ENCODE measurements at places on chromosomes 6 and 20.

GRCh38 chr6:131519670-131520436 lies 53.2 kb upstream of the ARG1 start:
- DNase-seq, result no peak

DNA sequence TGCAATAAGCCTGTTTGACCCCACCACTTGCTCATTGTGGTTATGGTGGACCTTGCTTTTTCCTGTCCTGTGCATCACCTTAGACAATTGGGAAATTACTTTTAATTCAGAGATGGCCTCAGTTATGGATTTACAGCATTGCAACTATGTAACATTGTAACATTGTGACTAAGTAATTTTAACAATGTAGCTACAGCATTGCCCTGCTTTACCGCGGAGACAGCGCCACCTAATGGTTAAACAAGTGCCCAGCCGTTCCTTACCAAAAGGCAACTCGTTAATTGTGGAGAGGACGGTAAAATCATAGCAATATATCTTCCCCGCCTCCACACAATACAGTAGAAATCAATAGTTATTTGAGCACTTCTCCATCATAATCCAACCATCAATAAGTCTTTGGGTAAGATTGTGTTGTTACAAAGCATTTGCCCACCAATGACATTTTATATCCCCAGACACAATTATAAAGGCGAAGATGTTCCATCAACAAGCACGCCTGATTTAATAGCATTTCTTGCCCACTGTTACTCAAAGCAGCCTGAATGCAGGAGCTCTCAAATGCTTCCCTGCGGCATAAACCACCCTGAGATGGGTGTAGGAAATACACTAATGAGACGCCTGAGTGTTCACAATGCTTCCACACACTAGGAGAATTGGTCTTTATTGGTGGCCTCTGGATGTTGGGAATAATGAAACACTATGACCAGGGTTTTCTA lies 93.7 kb downstream of the PROKR2 start:
- no peak for DNase-seq

GRCh38 chr6:106003268-106003987 lies 82.7 kb upstream of the PRDM1 start:
- DNase-seq, result no peak

- no peak for DNase-seq
These were observed 13.7 kb upstream of the UBE2V1 start for GRCh38 chr20:50126662-50127061.

DNA sequence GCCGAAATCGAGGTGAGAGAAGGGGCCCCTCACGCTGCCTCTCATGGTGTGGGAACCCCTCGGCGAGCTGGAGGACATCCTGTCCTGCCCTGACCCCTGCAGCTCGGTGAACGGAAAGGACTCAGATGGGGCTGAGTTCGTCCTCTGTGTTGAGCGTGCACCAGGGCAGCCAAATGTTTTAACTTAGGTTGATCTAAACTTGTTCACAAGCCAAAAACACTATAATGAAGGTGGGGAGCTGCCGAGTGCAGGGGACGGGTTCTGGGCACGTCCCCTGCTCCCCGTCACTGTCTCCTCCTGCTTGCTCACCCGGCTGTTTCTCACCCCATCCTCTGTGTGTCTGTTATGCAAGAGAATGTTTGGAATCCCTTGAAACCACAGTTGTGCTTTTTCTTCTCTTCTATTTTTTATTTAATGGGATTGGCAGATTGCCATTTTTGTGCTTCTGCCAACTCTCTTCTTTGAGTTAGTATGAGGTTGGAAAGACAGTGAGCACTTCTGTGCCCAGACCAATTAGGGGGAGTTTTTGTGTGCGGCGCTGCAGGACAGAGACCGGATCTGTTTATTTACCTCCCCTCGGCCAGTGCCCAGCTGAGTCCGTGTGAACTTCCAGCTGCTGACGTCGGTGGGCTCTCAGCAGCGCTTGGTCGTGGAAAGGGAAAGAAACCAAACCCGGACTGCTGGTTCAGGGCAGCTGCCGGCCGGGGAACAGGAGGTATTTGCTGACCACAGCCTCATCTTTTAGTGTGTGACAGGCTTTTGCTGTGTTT lies 158.1 kb downstream of the DTNBP1 start:
- DNase-seq, result peak; percentile 40

- no peak for DNase-seq
These were observed 44.4 kb downstream of the PRKN start for GRCh38 chr6:162683135-162683534.

DNA sequence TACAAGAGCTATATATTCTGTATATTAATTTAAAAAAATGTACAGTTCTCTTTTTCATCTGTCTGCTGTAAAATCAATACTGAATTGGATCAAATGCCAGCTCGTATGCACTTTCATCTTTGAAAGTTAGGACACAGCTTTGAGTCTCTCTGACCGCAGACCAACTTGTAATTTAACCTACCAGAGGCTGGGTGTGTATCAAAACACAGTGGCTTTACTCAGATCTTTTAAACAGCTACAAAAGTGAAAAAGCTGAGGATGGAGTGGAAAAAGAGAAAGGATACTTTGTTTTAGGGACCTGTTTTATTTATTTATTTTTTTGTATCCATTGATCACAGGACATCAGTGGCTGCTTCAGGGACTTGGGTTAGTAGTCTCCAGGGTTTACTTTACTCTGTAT lies 44.1 kb downstream of the KIAA0408 start:
- no peak for DNase-seq

DNA sequence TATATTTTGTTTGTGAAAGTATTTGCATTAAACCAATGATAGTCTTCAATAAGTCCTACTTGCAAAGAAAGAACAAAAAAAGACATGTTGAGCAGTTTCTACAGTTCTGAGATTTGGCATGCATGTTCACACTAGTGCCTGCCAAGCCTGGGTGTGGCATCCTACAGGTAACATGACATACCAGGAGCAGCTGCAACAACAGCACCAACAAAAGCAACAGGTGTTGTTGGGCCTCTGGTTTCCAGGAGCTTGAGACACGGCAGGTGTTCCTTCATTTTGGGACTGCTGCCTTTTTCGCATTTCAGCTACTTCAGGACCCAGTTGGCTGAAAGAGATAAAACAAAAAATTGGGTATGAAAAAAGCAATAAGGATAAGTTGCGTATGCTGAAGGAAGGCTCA lies 41.2 kb upstream of the MTRF1L start:
- no peak for DNase-seq

DNA sequence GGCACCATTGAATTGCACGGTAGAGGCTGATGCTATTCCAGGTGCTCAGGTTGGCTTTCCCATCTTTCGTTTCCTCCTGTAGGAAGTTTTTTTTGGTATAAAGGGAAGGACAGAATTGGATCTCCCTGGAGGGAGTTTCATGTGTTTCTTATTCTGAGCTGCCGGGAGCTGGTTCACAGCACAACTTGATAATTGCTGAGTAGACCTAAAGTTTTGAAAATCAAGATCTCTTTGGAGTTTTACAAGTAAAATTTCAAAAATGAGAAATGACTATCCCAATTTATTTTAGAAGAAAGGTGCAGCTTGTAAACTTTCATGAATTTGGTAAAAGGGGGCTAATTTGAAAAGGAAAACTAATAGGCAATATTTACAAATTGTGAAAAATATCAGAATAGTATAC lies 125.2 kb upstream of the ESR1 start:
- DNase-seq, result no peak

- DNase-seq, result no peak
These were observed 809 bp downstream of the SRPK1 start for GRCh38 chr6:35919827-35920751.

GRCh38 chr6:154301839-154302752 lies 54.5 kb downstream of the IPCEF1 start:
- DNase-seq, result no peak

DNA sequence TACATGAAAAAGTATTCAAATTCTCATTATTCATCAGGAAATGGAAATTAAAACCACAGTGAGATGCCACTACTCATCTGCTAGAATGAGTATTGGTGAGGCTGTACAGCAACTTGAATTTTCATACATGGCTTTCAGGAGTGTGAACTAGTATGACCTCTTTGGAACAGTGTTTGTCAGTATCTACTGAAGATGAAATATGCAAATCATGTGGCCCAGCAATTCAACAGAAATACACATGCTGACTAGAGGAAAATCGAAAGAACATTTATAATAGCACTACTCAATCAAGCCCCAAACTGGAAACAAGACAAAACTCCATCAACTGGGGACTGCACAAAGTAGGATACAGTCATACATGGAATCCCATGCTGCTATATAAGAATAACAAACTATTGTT lies 102.2 kb downstream of the DCDC2 start:
- no peak for DNase-seq

GRCh38 chr6:52098721-52099120 lies 11.3 kb upstream of the PKHD1 start:
- DNase-seq, result no peak

DNA sequence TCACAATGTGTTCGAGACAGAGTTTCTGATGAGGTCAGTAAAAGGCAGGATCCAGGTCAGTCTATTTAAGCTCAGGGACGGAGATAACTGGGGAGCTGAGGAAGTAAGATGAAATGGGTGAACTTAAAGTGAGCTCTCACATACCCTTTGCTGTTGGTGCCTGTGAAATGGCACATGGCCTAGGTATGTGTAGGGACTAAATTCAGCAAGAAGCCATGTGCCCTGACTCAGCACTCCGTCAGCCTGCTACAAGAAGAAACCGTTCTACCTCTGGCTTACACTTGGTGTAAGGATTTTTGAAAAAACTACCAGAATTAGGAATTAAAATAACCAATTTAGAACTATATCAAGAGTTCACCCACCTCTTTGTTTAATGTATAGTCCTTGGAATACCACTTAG lies 41.1 kb upstream of the TRDN start:
- no peak for DNase-seq

DNA sequence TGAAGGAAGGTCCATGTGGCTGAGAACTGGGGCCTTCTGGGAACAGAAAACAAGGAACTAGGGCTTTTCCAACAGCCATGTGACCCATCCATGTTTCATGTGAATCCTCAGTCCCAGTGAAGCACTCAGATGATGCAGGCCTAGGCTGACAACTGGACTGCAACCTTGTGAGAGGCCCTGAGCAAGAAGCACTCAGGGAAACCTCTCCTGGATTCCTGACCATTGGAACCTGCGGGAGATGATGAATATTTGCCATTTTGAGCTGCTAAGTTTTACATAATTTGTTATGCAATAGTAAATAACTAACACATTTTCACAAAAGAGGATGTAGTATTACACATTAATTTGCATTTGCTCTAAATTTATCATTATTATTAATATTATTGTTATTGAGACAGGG lies 38.4 kb upstream of the HLA-G start:
- DNase-seq, result no peak

DNA sequence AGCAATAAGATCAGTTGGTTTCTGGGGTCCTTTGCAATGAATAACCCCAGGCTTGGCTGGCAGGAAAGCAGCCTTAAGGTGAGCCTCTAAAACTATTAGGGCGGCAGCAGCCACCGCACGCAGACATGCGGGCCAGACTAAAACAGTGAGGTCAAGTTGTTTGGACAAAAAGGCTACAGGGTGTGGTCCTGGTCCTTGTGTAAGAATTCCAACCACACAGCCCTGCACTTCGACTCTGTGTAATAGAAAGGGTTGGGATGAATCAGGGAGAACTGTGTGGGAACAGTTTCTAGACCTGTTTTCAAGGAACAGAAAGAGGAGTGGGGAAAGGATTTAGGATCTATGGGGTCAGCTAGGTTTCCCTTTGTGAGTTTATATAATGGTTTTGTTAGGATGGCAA lies 237.6 kb downstream of the SMOC2 start:
- no peak for DNase-seq

DNA sequence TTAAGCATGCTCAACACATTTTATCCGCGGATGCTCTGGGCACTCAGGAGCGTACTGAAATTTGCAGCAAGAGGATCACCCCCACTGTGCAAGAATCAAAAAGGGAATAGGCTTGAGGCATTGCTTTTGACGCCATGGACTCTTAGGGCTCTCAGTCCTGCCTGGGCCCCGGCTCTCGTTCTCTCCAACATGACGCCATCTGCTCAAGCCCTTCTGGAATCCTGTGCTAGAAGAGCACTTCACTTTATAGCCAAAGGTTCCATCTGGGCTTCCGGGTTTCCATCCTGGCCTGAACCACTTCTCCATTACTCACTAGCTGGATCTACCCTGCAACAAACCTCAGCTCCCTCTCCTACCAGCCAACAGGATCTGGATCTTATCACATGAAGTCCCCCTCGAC lies 105.3 kb downstream of the FOXF2 start:
- DNase-seq, result no peak

GRCh38 chr20:20608041-20608440 lies 104.4 kb downstream of the RALGAPA2 start:
- no peak for DNase-seq

DNA sequence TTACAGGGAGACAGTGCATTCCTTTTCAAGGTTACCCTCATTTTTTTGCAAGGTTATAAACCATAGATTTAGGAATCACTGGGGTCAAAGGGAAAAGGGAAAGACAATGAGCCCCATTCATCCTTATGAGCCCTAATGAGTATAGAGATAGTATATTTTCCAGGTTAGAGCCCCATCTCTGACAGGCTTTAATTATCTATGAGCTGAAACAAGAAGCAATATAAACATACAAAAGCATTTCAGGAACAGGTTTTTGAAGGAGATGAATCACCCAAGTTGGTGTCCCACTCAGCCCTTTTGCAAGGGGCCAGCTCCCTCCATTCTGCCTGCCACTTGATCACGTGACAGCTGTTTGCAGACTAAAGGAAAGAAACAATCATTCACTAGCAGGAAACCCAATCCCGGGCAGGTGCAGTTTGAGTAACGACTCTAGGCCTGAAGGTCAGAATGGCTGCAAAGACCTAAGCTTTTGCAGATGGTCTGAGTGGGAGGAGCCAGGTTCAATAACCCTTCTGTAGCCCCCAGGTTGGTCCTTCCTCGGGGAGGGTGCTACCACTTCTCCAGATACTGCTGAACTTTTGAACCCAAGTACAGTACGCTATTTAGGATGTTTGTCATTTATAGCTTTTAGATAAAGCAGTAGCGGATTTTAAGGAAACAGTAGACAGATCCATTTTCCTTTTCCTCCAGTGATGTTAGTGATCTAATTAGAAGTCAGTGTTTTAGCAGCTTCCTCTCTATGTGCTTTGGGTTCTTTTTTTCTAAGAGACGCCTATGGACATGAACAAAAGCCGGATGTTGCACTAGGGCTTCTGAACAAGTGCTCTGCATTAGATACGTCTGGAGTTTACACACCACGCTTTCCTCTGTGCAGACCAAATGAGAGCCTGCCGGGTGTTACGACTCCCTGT lies 253.2 kb downstream of the SOX4 start:
- no peak for DNase-seq

- DNase-seq, result no peak
These were observed 273.7 kb downstream of the PTPRK start for GRCh38 chr6:128246472-128247260.

DNA sequence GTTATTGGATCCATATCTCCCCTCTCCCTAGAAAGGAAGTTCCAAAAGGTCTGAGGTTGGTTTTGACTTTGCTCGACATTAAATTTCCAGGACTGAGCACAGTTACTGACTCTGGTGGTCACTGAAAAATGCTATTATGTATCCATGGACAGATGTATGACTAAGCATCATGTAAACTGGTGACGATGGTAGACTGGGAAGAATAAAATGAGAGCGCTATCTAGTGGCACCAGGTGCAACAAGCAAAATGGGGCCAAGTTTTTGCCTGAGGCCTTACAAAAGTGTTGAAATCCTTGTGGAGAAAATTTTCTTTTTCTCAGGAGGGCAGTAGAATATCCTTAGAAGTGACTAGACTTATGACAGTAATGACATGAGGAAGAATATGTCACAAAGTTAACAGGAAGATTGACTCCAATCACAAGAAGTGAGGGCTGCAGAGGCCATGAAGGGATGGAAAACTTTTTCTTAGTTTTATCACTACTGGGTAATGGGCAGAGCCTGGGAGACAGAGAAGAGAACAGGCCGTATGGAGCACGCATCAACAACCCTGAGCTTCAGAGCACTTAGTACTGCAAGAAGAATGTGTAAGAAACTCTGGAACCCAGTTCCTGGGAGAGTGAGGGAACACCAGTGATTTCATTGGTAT lies 88.9 kb upstream of the ELOVL5 start:
- DNase-seq, result no peak
